ENCODE measurements at places on chromosomes 1 and 21.
A peak's percentile ranks its signal among the peaks of the same experiment; 100 is the strongest.

DNA sequence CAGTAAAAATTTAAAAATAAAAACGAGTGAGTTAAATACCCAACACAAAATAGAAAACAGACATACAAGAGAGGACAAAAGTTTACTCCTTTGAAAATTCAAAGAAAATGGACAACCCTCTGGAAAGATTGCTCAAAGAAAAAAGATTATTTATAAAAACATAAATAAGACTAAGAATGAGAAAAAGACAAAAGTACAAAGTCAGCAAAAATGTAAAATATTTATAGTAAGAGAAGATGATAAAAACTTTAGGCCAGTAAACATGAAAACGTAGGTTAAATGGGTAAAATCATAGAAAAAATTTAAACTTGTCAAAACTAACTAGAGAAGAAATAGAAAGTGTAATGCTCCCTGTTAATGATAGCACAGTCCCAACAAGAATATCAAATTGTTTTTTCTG, 31.9 kb upstream of the SLC45A1 start:
- no peak for DNase-seq

DNA sequence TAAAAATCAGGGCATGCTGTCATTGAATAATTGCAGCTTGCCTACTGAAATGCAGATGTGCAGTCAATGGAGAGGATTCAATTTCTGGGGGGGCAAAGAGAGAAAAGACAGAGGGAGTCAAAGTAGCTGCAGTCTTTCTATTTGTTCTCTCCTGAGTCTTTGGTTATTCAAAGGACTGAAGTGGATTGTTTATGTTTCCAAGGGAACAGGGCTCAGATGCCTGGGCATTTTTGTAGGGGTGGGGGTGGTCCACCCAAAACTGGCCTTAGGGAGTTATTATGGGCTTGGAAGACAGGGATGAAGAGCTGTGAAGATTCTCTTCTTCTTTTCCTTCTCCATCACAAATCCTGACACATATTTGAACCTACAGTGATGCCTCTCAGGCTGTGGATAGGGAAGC, 408.8 kb upstream of the DAB1 start:
- no peak for DNase-seq

- DNase-seq = no peak
These were observed 62.4 kb upstream of the FAM3B start for GRCh38 chr21:41254090-41254700.

- DNase-seq = no peak
These were observed 115.4 kb upstream of the RAB4A start for GRCh38 chr1:229155472-229155871.

DNA sequence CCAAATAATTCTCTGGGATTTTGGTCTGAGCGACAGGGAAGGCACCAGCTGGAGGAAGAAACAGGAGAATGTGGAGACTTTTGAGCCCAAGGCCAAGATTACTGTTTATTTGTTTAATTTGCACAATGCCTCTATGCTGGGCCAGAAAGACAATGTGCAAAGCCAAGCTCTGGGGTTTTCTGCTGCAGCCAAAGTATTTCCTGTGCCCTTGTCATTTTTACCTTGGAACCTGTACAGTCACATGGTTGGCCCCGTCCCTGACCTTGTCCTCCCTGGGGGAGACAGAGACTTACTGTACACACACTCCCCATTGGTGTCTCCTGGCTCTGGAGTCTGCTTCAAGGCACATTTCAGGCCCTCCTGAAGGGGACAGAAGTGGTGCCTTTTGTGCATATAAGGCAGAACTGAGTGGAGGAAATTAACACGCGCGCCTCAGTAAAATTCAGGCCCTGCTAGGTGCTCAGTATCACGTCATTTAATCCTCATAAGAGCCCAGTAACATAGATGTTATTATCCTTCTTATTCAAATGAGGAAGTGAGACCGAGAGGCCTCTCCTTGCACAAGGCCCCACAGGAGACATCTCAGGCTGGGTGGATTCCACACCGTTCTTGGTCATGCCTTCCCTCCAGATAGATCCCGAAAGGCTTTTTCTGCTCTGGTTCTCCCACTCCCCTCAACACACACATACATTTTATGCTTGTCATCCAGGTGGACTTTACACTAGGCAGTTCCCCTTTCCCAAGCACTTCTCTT, 21.1 kb downstream of the C1orf115 start:
- DNase-seq = no peak

- no peak for DNase-seq
These were observed 151.2 kb downstream of the MATN1 start for GRCh38 chr1:30572192-30572591.

DNA sequence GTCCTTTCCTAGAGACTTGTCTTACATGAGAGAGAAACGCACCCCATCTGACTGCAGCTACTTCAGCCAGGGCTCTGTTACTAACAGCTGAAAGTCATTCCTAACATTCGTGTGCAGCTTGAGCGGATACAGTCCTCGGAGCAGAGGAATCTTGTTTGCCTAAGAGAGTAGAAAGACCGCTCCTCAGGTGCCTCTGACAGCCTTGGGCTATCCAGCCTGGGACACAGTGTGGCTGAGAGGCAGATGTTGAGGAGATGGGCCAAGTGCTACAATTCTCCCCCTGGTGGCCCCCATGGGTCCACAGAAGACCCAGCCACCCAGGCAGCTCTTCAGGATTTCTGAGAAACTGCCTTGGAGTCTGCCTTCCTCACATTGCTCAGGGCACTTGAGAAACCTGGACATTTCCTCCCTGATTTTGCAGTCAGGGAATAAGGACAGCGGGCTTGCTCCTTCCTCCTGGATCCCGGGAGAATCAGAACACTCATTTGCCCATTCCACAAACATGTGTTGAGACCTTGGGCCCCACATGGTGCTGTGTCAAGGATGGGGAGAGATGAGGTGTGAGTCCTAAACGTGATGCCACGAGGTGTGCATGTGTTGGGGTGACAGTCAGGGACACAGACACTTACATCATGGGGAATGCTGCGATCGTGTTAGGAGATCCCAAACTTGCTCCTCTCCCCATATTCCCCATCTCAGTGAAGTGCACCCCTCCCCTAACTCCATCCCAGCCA, 13.1 kb downstream of the TRIM62 start:
- DNase-seq = no peak

GRCh38 chr1:29688471-29689365, 452.4 kb downstream of the PTPRU start:
- no peak for DNase-seq

GRCh38 chr1:16118706-16119105, 37.2 kb downstream of the EPHA2 start:
- DNase-seq = no peak

DNA sequence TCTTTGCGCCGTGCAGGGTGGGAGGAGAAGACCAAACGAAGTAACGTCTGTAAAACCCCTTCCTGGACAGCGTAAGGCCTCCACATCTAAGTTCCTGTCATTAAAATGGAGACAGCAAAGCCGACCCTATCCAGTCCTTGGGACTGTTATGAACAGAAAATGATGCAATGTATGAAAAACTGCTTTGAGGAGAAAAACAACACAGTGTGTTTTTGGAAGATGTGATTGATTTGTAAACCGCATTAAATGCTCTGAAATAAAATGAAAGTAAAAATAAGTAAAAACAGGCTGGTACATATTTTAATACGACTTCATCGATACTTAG, 827 bp upstream of the URB1 start:
- DNase-seq = no peak

DNA sequence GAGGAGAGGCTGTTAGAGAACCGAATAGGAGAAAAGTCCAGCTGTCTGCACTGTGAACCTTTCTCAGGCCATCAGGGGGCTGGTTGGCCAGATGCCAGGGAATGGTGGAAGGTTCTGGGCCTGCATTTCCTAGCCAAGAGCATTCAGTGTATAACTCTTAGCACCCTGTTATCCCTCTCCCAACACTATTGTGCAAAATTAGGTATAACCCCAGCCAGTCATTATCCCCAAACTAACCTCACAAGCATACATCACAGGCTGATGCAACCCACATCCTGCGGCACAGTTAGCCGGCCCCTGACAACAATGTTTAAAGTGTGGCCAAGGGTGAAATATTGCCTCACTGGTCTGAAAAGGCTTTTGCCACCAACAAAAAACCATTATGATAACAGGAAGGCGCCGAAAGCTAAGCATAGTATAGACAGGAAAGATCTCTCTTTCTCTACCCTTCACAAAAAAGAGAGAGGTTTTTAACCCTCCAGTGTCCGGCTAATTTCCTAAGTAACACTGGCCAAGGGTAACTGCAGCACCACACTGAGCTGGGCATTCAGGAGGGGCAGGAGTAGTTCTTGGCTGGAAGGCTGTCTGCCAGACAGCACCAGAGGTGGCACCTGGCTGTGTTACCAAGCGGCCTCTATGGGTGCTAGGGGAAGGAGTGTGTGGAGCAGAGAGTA, 77.3 kb upstream of the BCAR3 start:
- no peak for DNase-seq

GRCh38 chr1:174963529-174964125, 36.1 kb upstream of the CACYBP start:
- DNase-seq = no peak

- DNase-seq = no peak
These were observed 10.4 kb upstream of the PTPRF start for GRCh38 chr1:43520100-43520778.

GRCh38 chr1:109901141-109901523, 9.5 kb upstream of the CSF1 start:
- DNase-seq = no peak

GRCh38 chr1:204495078-204495753, 611 bp upstream of the PIK3C2B start:
- peak; percentile 77 for DNase-seq

DNA sequence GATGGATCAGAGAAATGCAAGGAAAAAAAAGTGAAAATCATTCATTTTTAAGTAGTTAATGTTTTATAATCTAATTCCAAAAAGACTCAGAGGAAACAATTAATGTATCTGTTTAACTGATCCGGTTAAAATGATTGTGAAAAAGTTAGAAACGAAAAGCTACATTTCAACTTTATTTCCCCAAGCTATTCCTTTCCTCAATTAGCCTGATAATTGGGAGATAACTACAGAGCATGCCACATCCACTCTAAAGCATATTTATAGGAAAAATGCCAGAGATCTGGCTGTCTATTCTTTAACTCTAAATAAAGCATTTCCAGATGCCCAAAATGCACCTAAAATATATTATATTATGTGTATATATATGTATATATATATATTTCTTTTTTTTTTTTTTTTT, 35.9 kb upstream of the XPR1 start:
- DNase-seq = no peak

- DNase-seq = no peak
These were observed 133.0 kb downstream of the ITSN1 start for GRCh38 chr21:33775100-33775828.

DNA sequence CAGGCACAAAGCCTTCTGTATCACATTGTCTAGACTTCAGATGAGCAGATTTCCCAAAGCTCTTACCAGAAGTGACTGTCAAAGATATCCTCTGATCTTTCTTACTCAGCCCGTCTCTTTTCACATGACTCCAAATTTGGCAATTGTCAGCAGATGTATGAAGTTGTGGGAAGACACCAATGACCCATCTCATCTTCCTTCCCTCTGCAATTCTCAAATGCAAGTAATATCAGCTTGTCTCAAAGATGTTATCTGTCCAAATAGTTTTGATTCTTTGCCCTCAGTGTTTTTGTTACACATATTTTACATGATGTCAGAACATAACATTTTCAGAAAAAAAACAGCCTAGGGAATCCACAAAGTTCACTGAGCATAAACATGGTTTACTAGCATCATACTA, 45.1 kb upstream of the RGS2 start:
- DNase-seq = no peak

GRCh38 chr1:232818040-232818439, 12.8 kb downstream of the MAP10 start:
- DNase-seq = no peak

Data from NCI-H1048 (cell line).